PC-9 (cell line): ENCODE measurements at places on chromosomes 3 and 15. TPM values are rescaled to one million over a fixed set of nuclear protein-coding genes. Genes with fewer than 3 reads are reported as not detected.
A peak's percentile ranks its signal among the peaks of the same experiment; 100 is the strongest.

GRCh38 chr3:98329392-98330124 is 24.1 kb upstream of the OR5K4 start:
- peak; percentile 46 for DNase-seq
- H3K4me1 ChIP-seq, result no peaks in the 10 kb centered on the region
- H3K4me3 ChIP-seq, result no peak overlapping the region
- no peaks in the 10 kb centered on the region for H3K36me3 ChIP-seq
- no peaks in the 10 kb centered on the region for H3K27me3 ChIP-seq

- no peak overlapping the region for H3K4me3 ChIP-seq
- no peaks in the 10 kb centered on the region for H3K36me3 ChIP-seq
- peaks cover 20% of the 10 kb centered on the region for H3K4me1 ChIP-seq
- no peak overlapping the region for H3K27ac ChIP-seq
Observed at GRCh38 chr3:78820542-78820941, 947.3 kb downstream of the ROBO1 start.

- no peaks in the 10 kb centered on the region for H3K36me3 ChIP-seq
- peaks cover 7% of the 10 kb centered on the region for H3K4me1 ChIP-seq
- no peak overlapping the region for H3K4me3 ChIP-seq
Observed at GRCh38 chr3:57726397-57726796, 29.7 kb upstream of the SLMAP start.

GRCh38 chr3:57059411-57059810 is 1.1 kb upstream of the SPATA12 start:
- no peak overlapping the region for H3K4me3 ChIP-seq
- peak overlapping the region; percentile 67 for H3K27ac ChIP-seq
- peaks cover 37% of the 10 kb centered on the region for H3K4me1 ChIP-seq
- no peaks in the 10 kb centered on the region for H3K27me3 ChIP-seq

GRCh38 chr3:64909757-64910467 is 222.1 kb upstream of the ADAMTS9 start:
- H3K4me3 ChIP-seq, result no peak overlapping the region
- H3K4me1 ChIP-seq, result peaks cover 13% of the 10 kb centered on the region
- DNase-seq, result no peak
- no peaks in the 10 kb centered on the region for H3K27me3 ChIP-seq

- DNase-seq, result no peak
- no peak overlapping the region for H3K4me3 ChIP-seq
- H3K36me3 ChIP-seq, result no peaks in the 10 kb centered on the region
- H3K27ac ChIP-seq, result no peak overlapping the region
- no peaks in the 10 kb centered on the region for H3K27me3 ChIP-seq
Observed at GRCh38 chr15:65408324-65409035, 14.3 kb downstream of the IGDCC4 start.

Gene ABHD17C
- 35.6 and 42.2 TPM in 2 replicates for total RNA-seq

Gene MKRN3
- 26.1 and 28.0 TPM in 2 replicates for total RNA-seq

DNA sequence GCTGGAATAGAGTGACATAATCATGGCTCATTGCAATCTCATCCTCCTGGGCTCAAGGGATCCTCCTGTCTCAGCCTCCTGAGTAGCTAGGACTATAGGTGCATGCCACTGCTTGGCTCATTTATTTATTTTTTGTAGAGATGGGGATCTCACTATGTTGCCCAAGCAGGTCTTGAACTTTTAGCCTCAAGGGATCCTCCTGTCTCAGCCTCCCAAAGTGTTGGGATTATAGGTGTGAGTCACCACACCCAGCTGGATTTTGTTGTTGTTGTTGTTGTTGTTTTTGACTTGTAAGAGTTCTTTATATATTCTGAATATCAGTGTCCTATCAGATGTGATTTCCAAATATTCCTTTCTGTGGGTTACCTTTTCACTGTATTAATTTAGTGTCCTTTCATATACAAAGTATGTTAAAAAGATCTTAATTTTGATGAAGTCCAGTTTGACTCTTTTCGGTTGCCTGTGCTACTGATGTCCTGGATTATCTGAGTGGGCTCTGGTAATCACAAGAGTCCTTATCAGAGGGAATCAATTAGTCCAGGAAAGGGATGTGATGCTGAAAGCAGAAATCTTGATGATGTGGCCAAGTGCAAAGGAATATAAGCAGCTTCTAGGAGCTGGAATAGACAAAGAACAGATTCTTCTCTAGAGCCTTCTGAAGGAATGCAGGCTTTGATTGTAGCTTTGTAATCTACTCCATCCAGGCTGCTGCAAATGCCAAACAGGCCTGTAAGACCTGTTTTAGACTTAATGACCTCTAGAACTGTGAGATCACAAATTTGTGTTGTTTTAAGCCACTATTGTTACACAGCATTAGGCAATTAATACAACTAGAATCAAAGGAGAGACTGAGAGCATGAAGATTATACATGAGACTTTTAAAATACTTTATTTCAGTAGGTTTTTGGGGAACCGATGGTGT is 30.2 kb downstream of the NCK1 start:
- H3K4me1 ChIP-seq, result peaks cover 27% of the 10 kb centered on the region
- H3K36me3 ChIP-seq, result peaks cover 25% of the 10 kb centered on the region
- H3K27ac ChIP-seq, result 0 out of 2 replicates have a peak overlapping the region, but pooled peaks have one; percentile 29
- DNase-seq, result peak; percentile 45
- H3K4me3 ChIP-seq, result no peak overlapping the region

Gene AKAP13
- 78.3 and 82.5 TPM in 2 replicates for total RNA-seq

DNA sequence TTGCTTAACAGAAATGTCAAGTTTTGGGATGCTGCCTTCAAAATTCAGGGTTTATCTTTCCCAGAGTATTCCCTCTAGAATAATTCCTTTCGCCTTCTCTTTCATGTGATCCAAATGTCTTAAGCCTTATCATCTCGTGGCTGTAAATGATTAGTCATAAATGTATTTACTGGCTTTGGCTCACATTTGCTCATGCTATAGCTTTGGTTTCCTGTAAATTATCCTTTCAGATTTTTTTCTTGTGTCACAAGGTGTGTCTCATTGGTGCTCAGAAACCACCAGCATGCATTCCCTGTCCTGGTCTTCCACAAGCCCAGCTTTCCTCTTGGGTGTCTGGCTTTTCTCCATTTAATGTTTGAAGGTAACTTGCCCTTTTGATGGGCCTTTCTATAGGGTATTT is 692.7 kb upstream of the ALCAM start:
- no peak for DNase-seq
- no peaks in the 10 kb centered on the region for H3K27me3 ChIP-seq
- no peaks in the 10 kb centered on the region for H3K4me1 ChIP-seq
- H3K36me3 ChIP-seq, result no peaks in the 10 kb centered on the region

GRCh38 chr15:100602823-100603393 is 519 bp downstream of the ASB7 start:
- H3K4me3 ChIP-seq, result peak overlapping the region; percentile 86
- DNase-seq, result no peak
- peaks cover 24% of the 10 kb centered on the region for H3K36me3 ChIP-seq
- no peaks in the 10 kb centered on the region for H3K27me3 ChIP-seq

Gene ECE2
- not detected in 2 replicates for total RNA-seq

- H3K27ac ChIP-seq, result peak overlapping the region; percentile 71
- no peaks in the 10 kb centered on the region for H3K27me3 ChIP-seq
- DNase-seq, result no peak
- no peaks in the 10 kb centered on the region for H3K36me3 ChIP-seq
- H3K4me1 ChIP-seq, result peaks cover 36% of the 10 kb centered on the region
Observed at GRCh38 chr15:55281517-55282228, 7.9 kb downstream of the RAB27A start.

GRCh38 chr15:100911086-100911485 is 8.1 kb upstream of the LRRK1 start:
- H3K36me3 ChIP-seq, result peaks cover 67% of the 10 kb centered on the region
- no peak overlapping the region for H3K27ac ChIP-seq
- H3K4me1 ChIP-seq, result no peaks in the 10 kb centered on the region
- H3K27me3 ChIP-seq, result no peaks in the 10 kb centered on the region
- DNase-seq, result no peak

Gene WNT5A
- total RNA-seq, result 146 and 174 TPM in 2 replicates

DNA sequence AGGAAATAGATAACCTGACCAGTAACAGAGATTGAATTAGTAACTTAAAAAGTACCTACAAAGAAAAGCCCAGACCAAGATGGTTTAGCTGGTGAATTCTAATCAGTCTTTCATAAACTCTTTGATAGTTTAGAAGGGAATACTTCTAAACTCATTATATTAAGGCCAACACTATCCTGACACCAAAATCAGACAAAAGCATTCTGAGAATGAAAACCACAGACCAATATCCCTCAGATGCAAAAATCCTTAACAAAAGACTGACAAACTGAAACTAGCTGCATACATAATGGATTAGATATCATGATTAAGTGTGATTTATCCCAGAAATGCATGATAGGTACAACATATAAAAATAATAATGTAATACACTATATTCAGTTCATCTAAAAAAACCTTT is 115.6 kb downstream of the RFX7 start:
- DNase-seq, result no peak
- no peak overlapping the region for H3K27ac ChIP-seq
- H3K36me3 ChIP-seq, result peaks cover 11% of the 10 kb centered on the region; the same call in 1 of the 2 replicates
- H3K4me1 ChIP-seq, result no peaks in the 10 kb centered on the region

Gene FAM174B
- 77.5 and 90.3 TPM in 2 replicates for total RNA-seq

DNA sequence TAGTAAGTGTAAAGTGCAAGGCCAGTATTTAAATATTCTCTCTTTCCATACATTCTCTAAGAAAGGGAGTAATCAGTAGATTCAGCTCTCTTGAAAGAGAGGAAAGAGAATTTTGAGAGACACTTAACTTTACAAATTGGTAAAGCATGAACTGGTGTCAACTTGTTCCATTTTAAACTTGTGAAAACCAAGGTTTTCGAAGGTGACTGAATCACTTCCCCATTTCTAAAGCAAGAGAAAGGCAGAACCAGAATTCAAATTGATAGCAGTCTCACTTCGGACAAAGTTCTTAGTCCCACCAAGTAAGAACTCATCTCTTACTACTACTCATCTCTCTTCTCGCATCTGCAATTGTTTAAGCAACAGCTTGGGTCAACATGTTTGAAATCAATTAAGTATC is 22.4 kb downstream of the TJP1 start:
- no peak overlapping the region for H3K27ac ChIP-seq
- H3K27me3 ChIP-seq, result no peaks in the 10 kb centered on the region
- H3K36me3 ChIP-seq, result no peaks in the 10 kb centered on the region; the same call in 1 of the 2 replicates
- DNase-seq, result no peak

Gene RCN2
- 45.3 and 46.1 TPM in 2 replicates for total RNA-seq

- 0 out of 2 replicates have a peak, but pooled peaks cover 3% of the 10 kb centered on the region for H3K36me3 ChIP-seq
- H3K4me3 ChIP-seq, result no peak overlapping the region
- no peak overlapping the region for H3K27ac ChIP-seq
- no peaks in the 10 kb centered on the region for H3K4me1 ChIP-seq
Observed at GRCh38 chr15:48802257-48802656, 8.6 kb downstream of the CEP152 start.

GRCh38 chr15:87661454-87662355 is 594.8 kb downstream of the NTRK3 start:
- no peak overlapping the region for H3K27ac ChIP-seq
- no peaks in the 10 kb centered on the region for H3K36me3 ChIP-seq
- H3K27me3 ChIP-seq, result no peaks in the 10 kb centered on the region
- no peaks in the 10 kb centered on the region for H3K4me1 ChIP-seq
- DNase-seq, result no peak

DNA sequence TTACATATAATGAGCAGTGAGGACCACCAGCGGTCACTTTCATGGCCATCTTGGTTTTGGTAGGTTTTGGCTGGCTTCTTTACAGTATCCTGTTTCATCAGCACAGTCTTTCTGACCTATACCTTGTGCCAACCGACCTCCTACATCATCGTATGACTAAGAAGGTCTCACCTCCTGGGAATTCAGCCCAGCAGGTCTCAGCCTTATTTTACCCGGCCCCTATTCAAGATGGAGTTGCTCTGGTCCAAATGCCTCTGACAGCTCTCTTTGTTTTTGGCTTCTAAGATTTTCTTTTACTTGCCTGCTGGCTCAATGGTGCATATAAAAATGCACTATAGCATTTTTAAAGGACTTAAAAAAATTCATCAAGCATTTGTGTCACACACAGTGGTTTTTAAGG is 3.2 kb upstream of the MME start:
- no peak for DNase-seq
- H3K4me3 ChIP-seq, result no peak overlapping the region
- no peaks in the 10 kb centered on the region for H3K4me1 ChIP-seq
- no peaks in the 10 kb centered on the region for H3K36me3 ChIP-seq
- peaks cover 17% of the 10 kb centered on the region; the same call in 1 of the 2 replicates for H3K27me3 ChIP-seq

DNA sequence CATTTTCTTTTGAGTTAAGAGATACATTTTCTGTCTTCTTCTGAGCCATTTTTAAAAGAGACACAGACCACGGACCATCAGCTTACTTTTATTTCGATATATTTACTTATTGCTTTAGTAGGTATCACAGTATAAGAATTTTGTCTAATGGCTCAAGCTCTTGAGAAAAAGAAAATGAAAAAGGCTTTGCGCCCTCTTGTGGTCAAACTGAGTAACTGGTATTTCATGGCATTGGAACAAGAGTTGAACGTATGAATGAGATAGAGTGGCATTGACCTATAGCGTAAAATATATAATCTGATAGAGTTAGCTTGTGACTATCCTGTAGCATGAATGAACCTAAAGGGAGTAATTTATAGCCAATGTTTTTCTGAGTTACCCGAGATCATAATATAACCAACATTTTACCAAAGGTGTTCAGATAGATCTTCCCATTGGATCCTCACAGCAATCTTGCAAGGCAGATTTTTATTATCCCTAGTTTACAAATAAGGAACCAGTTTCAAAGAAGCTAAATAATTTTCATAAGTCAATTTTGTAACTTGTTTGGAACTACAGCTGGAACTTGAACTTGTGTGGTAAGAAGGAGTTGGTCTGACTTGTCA is 154.6 kb downstream of the POLR2M start:
- DNase-seq, result peak; percentile 6
- H3K36me3 ChIP-seq, result no peaks in the 10 kb centered on the region
- no peak overlapping the region for H3K4me3 ChIP-seq
- H3K27ac ChIP-seq, result no peak overlapping the region
- no peaks in the 10 kb centered on the region for H3K4me1 ChIP-seq

Gene SLC22A13
- total RNA-seq, result 0.40 and 0.44 TPM in 2 replicates

- no peaks in the 10 kb centered on the region for H3K4me1 ChIP-seq
- DNase-seq, result no peak
- no peaks in the 10 kb centered on the region for H3K36me3 ChIP-seq
- no peak overlapping the region for H3K4me3 ChIP-seq
Observed at GRCh38 chr15:82858932-82859331, 49.5 kb downstream of the WHAMM start.

- H3K4me3 ChIP-seq, result no peak overlapping the region
- peaks cover 13% of the 10 kb centered on the region; the same call in 1 of the 2 replicates for H3K36me3 ChIP-seq
- H3K27me3 ChIP-seq, result no peaks in the 10 kb centered on the region
- no peak overlapping the region for H3K27ac ChIP-seq
- no peak for DNase-seq
Observed at GRCh38 chr3:186551387-186551786, 7.2 kb upstream of the CRYGS start.

DNA sequence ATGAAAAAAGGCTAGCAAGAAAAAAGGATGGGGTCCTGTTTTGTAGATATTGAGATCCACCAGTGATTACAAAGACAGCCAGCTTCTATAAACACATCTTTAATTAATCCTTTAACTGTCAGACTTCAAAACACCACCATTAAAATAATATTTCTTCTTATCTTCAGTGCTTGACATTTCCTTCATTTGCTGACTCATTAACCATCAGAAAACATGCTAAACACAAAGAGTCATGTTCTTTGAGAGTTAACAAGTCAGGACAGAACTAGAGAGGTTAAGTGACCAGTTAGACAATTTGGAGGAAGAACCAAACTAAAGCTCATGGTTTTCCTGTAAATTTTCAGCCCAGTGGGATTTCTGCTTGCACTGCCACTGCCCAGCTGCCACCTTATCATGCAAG is 111.4 kb downstream of the MEIS2 start:
- H3K27ac ChIP-seq, result no peak overlapping the region
- H3K27me3 ChIP-seq, result no peaks in the 10 kb centered on the region
- H3K4me1 ChIP-seq, result no peaks in the 10 kb centered on the region
- no peaks in the 10 kb centered on the region for H3K36me3 ChIP-seq

- H3K36me3 ChIP-seq, result no peaks in the 10 kb centered on the region
- no peaks in the 10 kb centered on the region for H3K27me3 ChIP-seq
- no peak for DNase-seq
- no peak overlapping the region for H3K4me3 ChIP-seq
- H3K27ac ChIP-seq, result no peak overlapping the region
- H3K4me1 ChIP-seq, result no peaks in the 10 kb centered on the region; the same call in 1 of the 2 replicates
Observed at GRCh38 chr3:11624704-11625375, 18.9 kb downstream of the VGLL4 start.
